ENCODE measurements at places on chromosomes 2 and 18.

DNA sequence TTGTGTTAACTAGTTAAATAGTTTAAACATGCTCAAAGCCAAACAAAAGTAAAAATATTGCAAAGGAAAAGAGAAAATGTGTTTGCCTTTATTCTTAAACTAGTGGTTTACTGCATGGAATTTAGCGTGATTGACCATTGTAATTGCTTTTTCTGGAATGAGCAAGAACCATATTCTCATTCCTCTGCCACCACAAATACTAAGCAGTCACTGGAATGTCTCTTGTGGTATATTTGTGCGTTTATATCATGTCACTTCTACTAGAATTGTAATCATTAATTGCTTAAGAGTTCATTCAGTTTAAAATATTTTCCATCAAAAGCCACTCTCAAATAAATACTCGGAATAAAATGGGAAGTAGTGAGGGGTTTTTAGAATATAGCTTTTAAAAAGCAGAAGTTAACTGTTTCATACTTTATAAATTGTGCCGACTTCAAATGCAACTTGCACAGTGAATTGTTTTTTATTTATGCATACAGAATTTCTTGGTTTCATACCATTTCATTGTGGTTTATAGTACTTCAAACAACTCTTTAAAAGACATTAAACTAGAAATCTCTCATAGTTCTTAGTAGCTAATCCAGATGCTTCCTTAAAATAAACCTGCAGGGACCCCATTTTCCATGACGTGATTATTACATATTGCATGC, 288.1 kb downstream of the EPHA4 start:
- no peak for DNase-seq

- DNase-seq: peak; percentile 52
These were observed 200.6 kb downstream of the PPP1R1C start for GRCh38 chr2:182186132-182186735.

DNA sequence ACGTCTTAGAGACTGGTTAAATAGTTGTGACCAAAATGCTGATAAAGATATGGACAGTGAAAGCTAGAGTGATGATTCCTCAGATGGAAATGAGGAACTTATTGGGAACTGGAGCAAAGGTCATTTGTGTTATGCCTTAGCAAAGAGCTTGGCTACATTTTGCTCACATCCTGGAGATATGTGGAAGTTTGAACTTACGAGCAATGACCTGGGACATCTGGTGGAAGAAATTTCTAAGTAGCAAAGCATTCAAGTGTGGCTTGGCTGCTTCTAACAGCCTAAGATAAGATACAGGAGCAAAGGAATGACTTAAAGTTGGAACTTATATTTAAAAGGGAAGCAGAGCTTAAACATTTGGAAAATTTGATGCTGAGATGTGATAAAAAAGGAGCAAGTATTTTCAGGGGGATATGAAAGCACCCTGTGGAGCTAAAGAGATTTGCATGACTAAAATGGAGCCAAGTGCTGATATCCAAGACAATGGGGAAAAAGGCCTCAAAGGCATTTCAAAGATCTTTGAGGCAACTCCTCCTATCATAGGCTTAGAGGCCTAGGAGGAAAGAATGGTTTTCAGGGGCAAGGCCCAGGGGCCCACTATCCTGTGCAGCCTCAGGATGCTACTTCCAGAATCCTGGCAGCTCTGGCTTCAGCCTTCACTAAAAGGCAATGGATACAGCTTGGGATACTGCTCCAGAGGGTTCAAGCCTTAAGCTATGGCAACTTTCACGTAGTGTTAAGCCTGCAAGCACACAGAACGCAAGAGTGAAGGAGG, 124.1 kb upstream of the KLHL14 start:
- no peak for DNase-seq

GRCh38 chr2:236052926-236053821, 115.0 kb downstream of the GBX2 start:
- no peak for DNase-seq

DNA sequence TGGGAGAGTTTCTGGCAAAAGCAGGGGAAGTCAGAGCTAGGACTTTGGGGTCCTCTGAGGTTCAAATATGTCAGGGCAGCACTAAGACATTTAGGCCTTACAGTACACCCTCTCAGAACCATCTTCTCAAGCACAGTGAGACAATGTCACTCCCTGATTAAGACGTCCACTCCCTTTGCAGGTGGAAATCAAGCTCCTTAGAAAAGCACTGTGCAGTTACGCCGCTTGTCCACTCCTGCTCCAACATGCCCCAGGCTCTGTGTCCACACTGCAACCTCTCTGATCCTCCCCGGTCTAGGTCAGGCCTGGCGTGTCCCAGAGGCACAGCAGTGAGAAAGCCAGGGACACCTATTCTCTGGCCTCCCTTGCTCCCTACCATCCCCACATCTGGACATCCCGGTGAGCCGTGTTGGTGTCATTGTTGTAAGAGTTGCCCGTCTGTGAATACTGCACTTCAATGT, 528.6 kb upstream of the ID2 start:
- no peak for DNase-seq

DNA sequence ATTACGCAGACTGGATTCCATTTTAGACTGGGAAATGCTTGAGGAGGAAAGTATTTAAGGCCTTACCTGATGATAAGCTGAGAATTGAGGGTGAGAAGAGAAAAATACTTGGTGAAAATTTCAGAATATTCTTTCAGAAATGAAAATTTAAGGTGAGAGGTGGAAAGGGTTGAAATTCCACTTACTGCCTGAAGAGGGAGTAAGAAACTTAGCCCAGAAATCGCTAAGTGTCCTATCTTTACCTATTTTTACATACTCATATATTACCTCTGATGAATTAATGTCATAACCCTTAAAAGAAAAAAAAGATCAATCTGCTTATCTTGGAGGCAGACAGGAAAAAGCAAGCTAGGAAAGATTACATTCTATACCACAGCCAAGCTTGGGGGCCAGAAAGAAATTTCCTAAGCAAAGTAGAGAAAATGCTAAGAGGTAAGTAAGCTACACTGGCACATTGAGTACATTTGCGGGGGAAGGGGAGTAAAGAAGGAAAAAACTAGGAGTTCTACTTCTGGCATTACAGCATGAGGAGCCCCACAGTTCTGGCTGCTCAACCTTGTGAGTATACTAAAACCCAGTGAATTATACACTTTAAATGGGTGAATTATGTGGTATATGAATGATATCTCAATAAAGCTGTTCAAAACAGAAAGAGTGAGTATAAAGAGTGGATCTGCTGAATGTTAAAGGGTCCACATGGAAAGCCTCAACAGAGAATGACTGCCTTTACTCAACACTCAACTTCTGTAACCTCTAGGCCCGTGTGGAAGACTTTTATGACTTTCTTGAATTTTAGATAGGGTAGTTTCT, 33.8 kb downstream of the SMC6 start:
- DNase-seq: peak; percentile 13

DNA sequence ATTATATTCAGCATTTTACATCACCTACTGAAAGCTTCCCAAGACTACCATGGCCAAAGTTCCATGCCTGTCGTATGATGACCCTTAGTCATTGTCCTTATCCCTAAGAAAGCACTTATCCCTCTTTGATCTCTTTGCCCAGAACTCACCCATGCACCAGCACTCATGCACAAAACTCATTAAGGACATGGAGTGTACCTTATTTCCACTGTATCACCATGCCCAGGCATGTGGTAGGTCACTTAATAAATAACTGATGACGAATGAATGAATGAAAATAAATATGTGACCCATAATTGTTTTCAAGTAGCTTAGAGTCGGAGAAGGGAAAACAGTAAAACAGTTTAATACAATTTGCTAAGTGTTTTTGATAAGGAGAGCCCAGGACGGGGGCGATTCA, 220.1 kb downstream of the IKZF2 start:
- no peak for DNase-seq

DNA sequence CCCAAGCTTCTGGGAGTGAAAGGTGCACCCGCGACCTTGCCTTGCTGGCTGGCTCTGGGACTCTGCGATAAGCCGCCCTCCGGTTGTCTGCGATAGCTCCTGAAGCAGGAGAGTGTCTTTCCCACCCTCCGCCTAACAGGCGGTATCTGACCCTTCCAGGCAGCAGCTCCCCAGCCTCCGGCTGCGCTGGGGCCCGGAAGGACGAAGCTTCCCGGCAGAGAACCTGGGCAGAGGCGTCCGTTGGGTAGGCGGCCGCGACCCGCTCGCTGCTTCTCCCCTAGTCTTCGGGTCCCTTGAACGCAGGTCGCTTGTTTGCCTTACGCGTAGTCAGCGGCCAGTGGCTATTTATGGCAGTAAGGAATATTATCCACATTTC, 446 bp upstream of the RHBDD1 start:
- no peak for DNase-seq

- no peak for DNase-seq
These were observed 944.9 kb upstream of the GYPC start for GRCh38 chr2:125711075-125711474.

GRCh38 chr2:119480718-119481142, 43.6 kb downstream of the SCTR start:
- no peak for DNase-seq

DNA sequence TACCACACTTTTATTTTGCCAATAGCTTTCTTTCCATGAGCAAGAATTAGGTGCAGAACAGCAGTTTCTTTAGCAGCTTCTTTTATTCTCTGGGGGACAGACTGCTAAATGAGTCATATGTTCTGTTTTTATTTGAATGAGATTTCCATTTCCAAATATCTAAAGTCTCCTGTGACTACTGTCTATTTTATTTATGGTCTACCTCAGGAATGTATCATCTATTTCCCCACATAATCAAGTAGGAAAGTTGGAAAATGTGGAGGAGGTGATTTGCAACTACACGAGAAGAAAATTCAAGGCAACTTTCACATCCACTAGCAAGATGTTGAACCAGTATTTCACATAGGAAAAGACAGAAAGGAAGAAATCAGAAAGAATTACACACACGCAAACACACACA, 139.9 kb upstream of the MEX3C start:
- no peak for DNase-seq

GRCh38 chr2:132623096-132623839, 46.7 kb downstream of the LYPD1 start:
- no peak for DNase-seq

- DNase-seq: peak; percentile 16
These were observed 139.5 kb downstream of the NOL4 start for GRCh38 chr18:34085140-34085739.

GRCh38 chr2:157803952-157804351, 72.2 kb downstream of the ACVR1 start:
- DNase-seq: no peak

DNA sequence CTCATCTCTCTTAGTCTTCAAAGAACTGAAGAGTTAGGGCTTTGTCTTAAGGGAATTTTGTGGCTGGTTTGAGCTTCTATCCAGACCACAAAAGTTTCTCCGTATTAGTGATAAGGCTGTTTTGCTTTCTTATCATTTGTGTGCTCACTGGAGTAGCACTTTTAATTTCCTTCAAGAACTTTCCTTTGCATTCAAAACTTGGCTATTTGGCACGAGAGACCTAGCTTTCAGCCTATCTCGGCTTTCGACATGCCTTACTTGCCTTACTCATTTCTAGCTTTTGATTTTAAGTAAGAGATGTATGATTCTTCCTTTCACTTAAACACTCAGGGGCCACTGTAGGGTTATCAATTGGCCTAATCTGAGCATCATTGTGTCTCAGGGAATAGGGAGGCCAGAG, 29.9 kb downstream of the HDHD2 start:
- no peak for DNase-seq

DNA sequence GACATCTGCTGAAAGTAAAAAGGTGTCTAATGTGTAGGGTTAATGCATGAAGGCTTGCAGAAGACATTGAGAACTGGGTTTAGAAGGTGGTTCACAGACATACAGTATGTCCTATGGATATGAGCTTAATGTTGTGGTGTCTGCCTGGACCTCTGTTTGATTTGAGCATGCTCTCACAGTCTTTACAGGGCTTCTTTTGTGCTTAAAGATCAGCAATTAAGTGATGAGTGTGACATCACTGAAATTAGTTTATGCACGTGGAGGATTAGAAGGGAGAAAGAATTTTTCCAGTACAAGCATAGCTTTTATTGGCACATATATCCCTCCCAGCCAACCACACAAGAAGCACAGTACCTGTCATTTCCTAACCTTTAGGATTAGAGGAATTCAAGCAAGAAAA, 367.5 kb upstream of the RAB12 start:
- DNase-seq: no peak

DNA sequence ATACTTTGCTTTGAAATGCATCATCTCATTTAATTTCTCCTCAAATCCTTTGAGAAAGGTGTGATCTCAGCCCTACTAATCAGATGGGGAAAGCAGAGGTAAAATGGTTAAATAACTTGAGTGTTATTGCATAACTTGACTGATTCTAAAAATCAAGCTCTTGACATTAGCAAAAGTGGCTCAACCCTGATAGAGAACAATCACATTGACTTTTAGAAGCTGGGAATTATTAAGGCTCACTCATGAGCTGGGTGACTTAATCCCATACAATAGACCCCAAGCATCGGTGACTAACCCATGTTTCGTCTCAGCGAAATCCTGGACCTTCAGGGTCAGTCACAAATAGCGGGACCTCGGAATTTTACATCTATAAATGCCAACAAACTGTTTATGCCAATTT, 378.9 kb downstream of the NBAS start:
- no peak for DNase-seq

GRCh38 chr2:37375741-37376288, 31.4 kb downstream of the QPCT start:
- DNase-seq: no peak

DNA sequence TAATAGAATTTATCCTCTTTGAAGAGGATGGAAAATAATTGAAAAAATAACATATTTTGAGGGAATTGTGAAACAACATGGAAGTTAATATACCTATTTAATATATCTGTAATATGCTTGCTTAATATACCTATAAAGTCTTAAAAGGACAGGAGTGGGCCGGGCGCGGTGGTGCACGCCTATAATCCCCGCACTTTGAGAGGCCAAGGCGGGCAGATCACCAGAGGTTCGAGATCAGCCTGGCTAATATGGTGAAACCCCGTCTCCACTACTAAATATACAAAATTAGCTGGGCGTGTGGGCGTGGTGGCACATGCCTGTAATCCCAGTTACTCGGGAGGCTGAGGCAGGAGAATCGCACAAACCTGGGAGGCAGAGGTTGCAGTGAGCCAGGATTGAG, 254.9 kb downstream of the TMX3 start:
- no peak for DNase-seq

- no peak for DNase-seq
These were observed 23.0 kb downstream of the DBI start for GRCh38 chr2:119389615-119390306.

DNA sequence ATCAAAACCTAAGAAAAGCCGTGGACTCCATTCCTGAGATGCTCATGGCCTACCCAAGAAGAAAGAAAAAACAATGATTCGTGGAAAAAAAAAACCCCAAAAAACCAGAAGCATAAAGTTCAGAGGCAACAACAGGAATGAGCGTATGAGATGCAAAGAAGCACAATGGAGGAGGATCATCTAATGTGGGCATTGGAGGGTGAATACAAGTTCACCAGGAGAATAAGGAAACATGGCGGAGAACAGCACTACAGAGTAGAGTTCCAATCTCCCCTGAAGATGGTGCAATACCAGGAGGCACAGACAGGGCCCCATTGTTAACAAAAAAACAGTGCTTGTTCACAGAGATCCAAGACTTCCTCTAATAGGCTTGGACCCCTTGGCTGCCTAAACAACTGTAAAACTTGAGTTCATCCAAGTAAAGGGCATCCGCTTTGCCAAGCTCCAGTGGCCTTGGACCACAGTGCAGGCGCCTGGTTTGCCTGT, 337.2 kb downstream of the PDE11A start:
- DNase-seq: no peak

- DNase-seq: no peak
These were observed 279.2 kb upstream of the THSD7B start for GRCh38 chr2:136486115-136486514.
